ENCODE measurements at places on chromosomes 1 and 21. TPM values are rescaled to one million over a fixed set of nuclear protein-coding genes. Genes with fewer than 3 reads are reported as not detected.

GRCh38 chr1:169779150-169779549 lies 15.6 kb downstream of the METTL18 start:
- H3K4me3 ChIP-seq: no peak overlapping the region
- no peak overlapping the region for H3K27ac ChIP-seq
- DNase-seq: no peak
- peaks cover 4% of the 10 kb centered on the region for H3K27me3 ChIP-seq

DNA sequence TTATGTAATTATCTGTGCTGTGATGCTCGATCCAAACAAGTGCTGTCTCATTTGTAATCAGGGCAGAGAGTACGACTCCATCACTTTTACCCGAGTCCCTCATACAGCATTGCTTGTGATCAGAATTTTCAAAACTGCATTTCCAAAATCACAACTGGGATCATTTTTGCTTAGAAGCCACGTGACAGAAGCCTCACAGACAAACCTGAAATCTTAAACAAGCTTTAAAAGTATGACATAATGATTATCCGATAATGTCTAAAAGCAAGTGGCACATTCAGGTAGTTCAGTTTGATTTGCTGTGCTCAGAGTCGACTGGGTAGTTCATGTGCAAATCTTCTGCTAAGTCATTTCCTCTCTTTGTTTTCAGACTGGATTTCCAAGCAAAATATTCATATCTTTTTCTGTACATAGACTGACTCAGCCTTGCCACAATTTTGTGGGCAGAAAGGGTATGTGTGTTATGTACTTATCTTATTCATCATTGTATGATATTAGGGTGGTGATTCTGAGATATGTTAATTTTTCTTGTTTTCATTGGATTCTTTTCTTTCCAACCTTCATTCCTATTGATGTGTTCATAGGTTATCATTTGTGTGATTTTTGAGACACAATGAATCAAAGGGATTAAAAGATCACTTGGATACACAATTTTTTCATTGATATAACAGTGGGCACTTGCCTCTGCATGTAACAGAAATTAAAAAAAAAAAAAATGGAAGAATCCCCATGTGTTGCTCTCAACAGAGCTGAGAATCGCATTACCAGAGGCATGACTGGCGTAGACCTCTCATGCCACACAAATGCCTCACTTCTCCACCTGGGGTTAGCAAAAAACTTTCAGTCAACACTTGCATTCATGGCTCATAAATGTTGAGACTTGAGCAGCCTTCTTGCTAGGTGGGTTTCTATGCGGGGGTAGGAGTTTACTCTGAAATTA lies 355.7 kb downstream of the LTN1 start:
- H3K27me3 ChIP-seq: no peaks in the 10 kb centered on the region
- H3K4me1 ChIP-seq: no peaks in the 10 kb centered on the region
- H3K36me3 ChIP-seq: no peaks in the 10 kb centered on the region
- no peak overlapping the region for H3K4me3 ChIP-seq

DNA sequence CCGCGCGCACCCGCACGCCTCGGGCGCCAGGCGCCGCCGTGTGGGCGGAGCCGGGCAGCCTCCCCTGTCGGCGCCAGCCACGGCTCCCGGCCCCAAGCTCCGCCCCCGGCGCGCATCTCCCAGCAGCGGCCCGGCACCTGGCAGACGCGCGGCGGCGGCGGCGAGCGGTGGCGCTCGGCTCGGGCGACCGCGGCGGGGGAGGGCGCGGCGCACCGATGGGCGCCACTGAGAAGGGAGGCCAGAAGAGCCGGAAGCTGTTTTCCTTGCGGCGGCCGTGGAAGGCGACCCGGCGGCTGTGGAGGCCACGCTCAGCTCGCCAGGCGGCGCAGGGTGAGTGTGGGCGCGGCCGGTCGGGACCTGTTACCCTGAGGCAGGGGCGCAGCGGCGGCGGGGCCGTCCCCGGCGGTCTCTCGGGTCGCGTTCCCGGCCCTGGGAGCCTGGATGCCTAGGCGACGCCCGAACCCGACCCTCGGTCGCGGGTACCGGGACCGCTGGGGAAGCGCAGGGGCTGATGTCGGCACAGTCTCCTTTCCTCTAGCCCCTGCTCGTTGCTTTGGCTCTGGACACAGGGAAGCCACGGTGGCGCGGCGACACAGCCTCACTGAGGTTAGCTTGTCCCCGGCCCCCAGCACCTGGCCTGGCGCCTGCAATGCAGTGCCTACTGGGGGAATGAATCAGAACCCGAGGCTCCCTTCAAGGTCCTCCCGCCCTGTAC lies 54.9 kb upstream of the DNAJC6 start:
- DNase-seq: peak; percentile 73
- H3K4me1 ChIP-seq: peaks cover 2% of the 10 kb centered on the region
- H3K27ac ChIP-seq: no peak overlapping the region
- no peaks in the 10 kb centered on the region for H3K36me3 ChIP-seq

The GBP2 gene
- 54.9 TPM for polyA plus RNA-seq

The SPATA45 gene
- 0.19 TPM for polyA plus RNA-seq

Data from small intestine (tissue), 16 donors.